ENCODE measurements at places on chromosomes 2 and 18.

DNA sequence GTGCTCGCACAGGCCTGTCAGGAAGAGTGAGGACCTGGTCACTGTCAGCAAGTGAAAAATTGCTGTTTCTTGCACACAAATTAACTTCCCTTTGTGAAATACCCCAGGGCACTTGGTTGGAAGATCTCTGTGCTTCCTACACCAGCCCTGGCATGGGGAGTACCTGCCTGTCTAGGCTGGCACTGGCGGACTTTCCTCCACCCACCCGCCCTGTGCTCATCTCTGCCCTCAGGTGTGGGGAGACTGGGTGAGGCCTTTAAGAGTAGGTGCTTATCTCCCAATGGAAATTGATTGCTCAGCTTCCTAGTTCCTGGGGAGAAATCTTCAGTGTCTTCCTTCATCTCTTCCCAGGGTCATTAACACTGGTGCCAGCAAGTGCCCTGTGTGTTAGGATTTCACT lies 42.1 kb downstream of the IMPA2 start:
- DNase-seq = no peak

DNA sequence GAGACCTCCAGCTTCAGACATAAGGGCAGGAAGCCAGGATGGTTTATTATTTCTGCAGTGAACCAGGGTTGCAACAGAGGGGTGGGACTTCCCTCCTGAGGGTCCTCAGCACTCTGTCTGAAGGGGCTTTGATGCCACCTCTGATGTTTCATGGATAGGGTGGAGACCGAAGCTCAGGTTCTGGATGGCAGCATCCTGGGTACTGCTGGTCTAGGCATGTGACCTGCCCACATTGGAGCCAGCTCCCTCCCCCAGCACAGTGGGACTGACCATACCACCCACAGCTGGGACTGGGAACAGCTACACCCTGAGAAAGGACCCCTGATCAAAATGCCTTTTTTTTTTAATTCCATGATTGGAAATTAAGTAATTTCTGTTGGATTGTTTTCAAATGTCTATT lies 355.2 kb downstream of the ZNF516 start:
- DNase-seq = no peak

- no peak for DNase-seq
Observed at GRCh38 chr2:155766342-155767115, 566.0 kb downstream of the NR4A2 start.

- no peak for DNase-seq
Observed at GRCh38 chr2:241195506-241196130, 7.1 kb downstream of the ANO7 start.

- DNase-seq = peak; percentile 52
Observed at GRCh38 chr2:174325373-174326160, 9.2 kb upstream of the SP9 start.

GRCh38 chr18:55858661-55859515 lies 270.9 kb upstream of the TCF4 start:
- DNase-seq = no peak

All from SJSA1 (cell line).